ENCODE measurements at places on chromosomes 16 and 17.

GRCh38 chr17:37039269-37039668 is 90.5 kb downstream of the AATF start:
- no peak for DNase-seq

GRCh38 chr17:17198281-17198680 is 7.9 kb downstream of the PLD6 start:
- no peak for DNase-seq

- DNase-seq: no peak
These were observed 211.4 kb upstream of the ERCC4 start for GRCh38 chr16:13708347-13709120.

GRCh38 chr17:14525551-14526455 is 224.9 kb downstream of the HS3ST3B1 start:
- no peak for DNase-seq

- DNase-seq: no peak
These were observed 22.1 kb downstream of the SLC7A6 start for GRCh38 chr16:68286153-68287074.

DNA sequence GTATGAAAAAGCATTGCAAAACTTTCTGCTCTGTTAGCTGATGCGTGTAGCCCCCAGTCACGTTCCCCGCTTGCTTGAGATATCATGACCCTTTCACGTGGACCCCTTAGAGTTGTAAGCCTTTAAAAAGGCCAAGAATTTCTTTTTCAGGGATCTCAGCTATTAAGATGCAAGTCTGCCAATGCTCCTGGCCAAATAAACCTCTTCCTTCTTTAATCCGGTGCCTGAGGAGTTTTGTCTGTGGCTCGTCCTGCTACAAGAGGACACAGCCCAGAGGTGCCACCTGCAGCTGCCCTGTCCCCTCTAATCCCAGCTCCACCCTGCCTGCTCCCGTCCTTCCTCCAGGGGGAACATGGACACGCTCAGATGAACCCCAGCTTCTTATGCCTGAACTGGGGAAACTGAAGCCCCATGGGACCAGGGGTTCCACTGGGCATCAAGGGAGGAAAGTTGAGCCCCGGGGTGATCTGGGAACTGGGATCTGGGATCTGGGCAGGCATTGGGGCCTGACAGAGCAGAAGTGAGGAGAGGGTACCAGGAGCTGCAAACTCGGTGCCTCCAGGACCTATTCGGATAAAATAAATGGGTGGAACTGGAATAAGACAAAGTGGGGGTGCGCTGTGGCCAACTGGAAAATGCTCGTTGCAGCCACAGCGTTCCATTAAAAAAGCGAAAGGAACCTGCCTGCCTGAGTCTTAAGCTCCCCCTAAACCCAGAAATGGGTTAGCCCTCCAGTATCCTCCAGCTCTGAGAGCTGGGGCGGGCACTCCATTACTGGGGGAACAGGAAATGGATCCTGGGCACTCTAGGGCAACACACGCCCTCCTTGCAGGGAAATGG is 19.7 kb downstream of the QPRT start:
- DNase-seq: no peak

DNA sequence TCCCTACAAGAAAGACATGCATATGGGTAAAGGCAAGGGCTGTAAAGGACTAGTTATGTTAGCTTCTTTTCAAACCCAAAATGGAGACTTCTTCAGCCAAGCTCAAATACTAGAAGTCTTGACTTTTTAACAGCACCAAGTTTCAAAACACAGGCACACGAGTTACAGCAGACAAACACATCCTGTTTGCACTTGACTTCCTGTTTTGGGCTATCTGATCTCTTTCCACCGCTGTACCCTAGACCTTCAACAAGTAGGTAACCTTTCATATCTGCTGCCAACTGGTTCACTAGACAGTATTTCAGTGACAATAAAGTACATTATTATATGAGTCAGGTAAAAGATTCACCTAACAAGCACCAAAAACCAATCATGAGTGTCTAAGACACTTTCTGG is 12.3 kb downstream of the RFFL start:
- DNase-seq: no peak

DNA sequence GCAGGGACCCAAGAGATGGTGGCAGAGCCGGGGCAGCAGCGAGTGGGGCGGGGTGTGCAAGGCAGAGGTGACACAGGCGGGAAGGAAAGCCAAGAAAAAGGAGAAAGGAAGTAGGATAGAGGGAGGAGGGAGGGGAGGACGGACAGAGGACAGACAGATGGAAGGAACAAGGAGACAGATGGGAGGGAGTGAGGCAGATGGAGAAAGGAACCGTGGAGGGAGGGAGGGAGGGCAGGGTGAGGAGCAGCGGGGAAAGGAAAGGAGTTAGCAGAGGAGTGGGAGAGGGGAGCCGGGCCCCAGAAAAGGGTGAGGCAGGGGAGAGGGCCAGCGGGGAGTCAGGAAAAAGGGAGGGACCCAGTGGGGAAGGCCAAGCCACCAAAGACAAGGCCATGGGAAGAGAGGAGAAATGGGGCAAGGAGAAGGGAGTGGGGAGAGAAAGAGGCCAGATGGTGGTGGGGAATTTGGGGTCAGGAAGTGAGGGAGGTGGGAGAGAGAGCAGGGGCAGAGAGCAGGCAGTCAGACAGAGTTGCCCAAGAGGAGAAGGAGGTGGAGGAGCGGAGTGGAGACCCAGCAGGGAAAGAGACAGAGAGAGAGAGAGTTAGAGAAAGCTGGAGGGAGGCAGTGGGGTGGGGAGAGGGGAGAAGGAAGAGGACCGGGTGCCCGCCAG is 13.2 kb upstream of the ASGR1 start:
- DNase-seq: no peak

DNA sequence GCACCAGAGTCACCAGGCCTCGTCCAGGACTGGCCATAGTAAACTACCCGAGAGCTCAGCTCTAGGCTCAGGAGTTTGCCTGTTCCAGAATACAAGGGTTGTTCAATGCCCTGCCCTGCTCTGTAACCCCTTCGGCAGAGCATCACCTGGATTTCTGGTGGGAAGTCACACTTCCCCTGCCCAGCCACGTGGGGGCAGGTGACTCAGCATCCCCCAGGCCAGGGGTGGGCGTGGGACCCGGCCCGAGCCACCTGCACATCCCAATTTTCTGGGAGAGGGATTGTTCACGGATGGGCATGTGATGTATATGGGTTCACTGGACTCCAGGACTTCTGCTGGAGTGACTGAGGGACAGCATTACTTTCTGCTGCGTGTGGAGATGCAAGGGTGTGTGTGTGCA is 25.8 kb downstream of the COX4I1 start:
- DNase-seq: no peak

DNA sequence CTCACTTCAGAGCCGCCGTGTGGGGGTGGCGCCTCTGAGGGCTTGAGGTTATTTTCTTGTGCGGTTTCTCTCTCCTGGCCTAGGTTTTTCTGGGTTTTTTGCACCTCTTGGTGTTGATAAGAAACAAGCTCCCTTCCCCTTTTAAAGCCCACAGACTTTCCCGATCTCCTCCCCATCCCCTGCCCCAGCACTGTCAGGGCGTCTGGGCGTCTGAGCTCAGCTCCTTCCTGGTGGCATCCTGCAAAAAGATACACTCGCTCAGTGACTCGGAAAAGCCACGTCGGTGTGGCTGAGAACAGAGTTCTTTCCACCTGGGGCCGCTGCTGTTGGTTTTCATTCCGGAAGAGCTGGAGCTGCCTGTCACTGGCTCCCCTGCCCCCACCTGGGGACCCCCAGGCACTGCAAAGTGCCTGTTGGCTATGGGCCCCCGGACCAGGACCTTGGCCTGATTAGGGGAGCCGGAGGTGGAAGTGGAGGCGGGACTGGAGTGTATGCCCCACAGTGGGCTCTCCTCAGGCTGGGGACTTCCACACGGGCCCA is 14.5 kb downstream of the BAIAP2 start:
- DNase-seq: no peak

GRCh38 chr16:21263640-21264570 is 14.2 kb downstream of the CRYM start:
- no peak for DNase-seq

DNA sequence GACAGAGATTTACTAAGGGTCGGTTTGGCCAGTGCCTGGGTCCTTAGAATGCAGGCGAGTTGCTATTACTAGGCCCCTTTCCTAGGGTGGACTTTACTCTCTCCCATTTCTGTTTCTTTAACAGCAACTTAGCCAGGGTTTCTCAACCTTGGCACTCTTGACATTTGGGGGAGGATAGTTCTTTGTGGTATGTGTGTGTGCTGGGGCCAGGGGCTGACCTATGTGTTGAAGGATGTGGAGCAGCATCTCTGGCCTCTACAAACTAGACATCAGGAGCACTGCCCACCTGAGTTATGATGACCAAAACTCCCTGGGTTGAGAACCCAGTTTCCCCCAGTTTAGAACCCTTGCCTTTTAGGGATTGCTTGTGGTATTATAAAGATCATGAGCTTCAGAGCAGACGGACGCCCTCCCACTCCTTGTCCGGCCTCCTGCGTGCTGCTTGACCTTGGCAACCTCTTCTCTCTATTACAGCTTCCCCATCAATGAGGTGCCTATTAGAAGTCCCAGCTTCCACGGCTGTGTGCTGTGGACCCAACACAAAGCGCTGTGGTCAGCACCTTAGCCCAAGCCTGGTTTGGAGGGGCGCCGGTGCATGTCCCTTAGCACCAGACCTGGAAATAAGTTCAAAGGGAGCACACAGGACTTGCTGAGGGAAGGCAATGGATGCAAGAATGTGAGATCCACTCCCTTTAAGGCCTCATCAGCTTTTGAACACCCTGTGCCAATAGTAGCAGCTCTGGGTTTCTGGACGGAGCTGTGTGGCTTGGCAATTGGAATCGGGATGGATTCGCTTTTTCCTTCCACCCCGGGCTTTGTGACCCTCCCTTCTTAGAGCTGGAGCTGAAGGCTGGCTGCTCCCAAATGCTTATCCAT is 239.2 kb upstream of the MAF start:
- DNase-seq: no peak

DNA sequence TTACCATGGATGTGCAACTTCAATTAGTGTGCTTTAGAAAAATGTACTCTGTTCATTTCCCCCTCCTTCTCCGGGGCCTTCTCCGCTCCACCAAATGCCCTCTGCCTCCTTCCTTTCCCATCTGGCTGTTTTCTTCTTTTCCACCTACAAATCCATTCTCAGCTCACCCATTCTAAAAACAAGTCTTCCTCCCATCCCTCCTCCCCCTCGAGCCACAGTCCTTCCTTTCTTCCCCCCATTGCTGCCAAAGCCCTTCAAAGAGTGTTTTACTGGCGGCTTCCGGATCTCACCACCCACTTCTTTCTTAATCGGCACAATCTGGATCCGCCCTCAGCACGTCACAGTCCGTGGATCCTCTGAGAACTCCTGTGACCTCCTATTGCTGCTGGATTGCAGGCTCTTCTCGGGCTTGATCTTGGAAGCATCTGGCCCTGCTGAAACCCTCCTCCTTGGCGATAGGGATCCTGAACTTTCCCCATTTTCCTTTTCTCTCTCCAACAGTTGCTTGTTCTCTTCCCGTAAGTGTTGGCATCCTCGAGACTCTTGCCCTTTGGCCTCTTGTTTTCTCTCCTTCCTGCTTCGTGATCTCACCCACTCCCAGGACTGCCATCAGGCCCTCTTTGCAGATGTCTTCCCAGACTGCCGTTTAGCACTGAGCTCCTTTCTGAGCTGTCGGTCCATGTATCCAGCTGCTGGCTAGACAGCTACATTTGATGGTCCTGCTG is 36.0 kb upstream of the FBXO47 start:
- DNase-seq: no peak

DNA sequence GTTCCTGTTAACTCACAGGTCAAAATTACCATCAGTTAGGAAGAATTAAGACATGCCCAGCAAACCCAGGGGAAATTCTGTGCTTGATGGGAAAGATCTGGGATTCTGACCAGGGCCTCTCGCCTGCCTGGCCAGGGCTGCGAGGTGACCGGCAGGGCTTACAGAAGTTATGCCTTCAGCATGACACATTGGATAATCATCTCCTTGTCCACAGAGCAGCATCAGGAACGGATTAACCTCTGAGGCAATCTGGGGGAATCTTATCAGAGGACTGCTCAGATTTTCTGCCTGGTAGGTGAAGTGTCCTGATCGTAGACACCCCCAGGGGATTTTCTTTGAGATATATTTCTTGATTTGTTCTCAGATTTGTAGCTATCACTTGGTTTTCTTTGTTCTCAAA is 172.5 kb downstream of the HS3ST3A1 start:
- DNase-seq: no peak

- DNase-seq: no peak
These were observed 10.6 kb downstream of the USP7 start for GRCh38 chr16:8953064-8953463.

- DNase-seq: no peak
These were observed 215.8 kb upstream of the TBX2 start for GRCh38 chr17:61183793-61184192.

DNA sequence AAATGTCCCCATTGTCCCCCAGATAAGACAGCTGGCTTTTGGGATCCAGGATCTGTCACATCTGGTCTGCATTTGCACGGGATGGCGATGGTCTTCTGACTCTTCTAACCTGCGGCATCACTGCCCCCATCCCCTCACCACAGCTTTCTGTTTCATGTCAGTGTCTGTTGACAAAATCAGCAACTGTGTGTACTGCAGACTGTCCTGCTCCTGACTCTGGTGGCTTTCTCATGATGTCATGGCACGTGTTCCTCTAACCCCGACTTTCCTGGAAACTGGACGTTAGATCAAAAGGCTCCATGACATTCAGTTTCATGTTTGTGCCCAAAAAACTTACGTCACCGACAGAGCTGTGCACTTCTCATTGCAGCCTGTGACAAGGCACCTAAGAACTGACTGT is 30.1 kb upstream of the CPNE2 start:
- no peak for DNase-seq

DNA sequence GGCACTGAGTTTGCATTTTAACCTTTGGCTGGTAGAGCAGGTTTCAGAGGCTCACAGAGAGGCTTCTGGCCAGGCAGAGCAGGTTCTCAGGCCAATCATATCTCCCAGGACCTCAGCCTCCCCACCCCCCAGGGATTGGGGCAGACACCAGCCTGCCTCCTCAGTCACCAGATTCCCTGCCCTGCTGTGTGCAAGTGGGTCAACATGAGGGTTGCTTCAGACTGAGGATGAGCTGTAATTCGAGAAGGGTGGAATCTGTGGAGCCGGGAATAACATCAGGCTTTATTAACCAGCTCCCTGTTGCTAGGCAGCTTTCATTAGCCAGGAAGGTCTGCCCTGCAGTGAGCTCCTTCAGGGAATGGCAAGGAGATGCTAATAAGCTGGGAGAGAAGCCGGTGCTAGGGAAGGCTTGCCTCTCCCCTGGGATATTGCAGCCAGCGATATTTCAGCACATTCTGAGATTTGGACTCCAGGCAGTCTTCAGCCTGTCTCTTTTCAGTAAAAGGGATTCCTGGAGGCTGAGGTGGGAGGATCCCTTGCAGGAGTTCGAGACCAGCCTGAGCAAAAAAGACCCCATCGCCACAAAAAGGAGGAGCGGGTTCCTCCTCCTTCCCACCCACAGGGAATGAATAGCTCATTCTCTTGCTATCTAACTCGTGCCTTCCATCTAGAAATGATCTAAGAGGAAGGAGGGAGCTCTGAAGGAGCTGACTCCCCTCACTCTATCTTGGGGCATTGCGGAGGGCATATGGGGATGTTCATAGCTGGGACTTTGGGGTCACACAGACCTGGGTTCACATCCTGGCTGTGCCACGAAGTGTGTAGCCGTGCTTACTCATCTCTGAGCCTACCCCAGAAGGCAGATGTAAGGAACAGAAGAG is 10.7 kb downstream of the SGSM2 start:
- DNase-seq: no peak
